Fibroblast of lung (primary cell): ENCODE measurements at places on chromosomes 11 and 22.
A peak's percentile ranks its signal among the peaks of the same experiment; 100 is the strongest.

DNA sequence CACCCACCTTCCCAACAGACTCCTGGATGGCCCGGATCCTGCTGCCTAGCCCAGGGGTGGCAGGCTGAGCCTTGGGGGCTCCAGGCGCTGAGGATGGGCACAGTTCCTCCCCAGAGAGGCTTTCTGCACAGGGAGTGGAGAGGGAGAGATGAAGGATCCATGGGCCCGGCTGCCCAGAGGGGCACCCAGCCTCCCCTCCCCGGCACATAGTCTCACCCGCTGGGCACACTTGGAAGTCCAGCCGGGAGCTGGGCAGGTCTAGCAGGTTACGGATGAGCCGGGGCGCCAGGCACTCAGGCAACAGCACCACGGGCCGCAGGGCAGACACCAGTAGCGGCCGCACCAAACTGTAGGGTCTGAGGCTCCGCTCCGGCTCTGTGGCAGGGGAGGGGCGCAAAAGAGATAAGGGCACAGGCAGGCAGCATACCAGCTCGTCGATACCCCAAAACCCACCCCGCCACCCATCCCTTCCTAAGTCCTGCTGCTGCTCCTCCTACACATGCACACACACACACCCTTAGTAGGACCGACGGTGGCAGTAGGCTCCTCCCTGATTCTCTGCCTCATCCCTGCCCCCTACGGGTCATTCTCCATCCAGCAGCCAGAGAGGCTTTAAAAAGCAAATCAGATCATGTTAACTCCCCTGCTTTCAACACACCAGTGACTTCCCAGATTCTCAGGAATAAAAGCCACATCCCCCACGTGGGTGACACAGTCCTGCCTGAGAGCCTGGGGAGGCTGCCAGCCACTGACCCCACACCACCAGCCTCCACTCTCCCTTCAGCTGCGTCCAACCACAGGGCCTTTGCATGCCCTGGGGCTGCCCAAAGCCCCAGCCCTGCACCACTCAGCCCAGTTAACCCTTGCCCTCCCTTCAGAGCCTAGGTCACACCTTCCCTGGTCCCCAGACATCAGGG, 6.5 kb upstream of the MFNG start:
- peak; percentile 48 for DNase-seq

DNA sequence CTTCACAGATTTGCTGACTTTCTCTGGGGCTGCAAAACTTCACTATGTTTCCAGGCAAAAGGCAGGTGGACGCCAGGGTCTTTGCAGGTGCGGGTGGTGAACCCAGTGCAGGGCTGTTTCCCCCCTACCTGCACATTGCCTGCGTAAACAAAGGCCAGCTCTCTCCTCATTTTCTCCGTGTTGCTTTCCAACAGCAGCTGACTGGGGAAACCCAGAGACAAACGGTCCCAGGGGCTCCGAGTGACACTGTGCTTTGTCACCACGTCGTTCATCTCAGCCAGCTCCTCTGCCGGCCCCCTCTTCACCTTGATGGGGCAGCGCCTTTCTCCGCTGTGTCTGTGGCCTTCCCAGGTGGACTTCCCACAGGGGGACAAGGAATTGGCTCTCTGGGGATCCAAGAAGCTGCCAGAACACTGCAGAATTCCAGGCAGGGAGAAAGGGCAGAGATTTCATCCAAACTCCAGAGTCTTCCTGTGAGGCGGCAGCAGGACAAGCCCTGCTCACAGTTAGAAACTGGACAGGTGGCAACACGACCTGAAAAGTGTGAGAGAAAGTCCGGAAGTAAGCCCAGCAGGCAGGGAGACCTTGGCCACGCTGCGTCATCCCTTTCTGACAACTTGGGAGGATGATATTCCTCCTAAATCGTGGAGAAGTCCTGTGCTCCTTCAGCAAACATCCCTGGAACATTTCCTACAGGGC, 1493.7 kb downstream of the TBC1D22A start:
- no peak for DNase-seq

DNA sequence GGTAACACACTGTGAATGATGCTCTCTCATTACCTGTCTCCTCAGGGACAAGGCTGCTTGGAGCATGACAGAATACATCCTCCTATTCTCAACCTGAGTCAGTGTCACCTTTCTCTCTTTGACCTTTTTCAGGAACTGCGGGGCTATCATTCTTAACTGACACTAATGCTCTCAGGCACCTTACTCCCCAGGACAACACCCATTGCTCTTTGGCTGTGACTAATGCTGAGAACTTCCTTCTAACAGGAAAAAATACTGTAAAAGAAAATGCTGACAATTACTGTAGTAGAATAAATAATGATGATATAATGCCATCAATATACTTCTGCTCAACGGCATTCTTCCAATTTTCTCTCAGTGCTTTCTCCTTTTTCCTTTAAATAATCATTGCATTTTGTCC, 2082.7 kb upstream of the RAG2 start:
- no peak for DNase-seq

GRCh38 chr11:76694664-76695063, 24.1 kb upstream of the LRRC32 start:
- peak; percentile 76 for DNase-seq

DNA sequence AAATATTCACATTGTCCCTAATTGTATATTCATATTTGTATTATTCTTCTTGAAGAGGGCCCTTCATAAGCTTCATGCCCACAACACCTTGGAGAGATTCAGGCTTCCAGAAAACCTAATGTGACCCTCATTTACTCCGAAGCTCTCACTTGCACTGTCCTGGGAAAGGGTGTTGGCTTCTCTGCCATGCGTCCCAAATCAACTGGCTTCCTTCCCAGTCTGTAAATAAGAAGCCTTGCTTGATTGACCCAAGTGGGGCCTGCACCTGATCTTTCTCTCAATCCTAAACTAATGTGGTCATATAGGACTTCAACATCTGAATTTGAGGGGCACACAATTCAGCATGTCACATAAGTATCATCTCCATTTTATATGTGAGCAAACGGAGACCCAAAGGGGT, 40.5 kb upstream of the ZBTB16 start:
- no peak for DNase-seq

DNA sequence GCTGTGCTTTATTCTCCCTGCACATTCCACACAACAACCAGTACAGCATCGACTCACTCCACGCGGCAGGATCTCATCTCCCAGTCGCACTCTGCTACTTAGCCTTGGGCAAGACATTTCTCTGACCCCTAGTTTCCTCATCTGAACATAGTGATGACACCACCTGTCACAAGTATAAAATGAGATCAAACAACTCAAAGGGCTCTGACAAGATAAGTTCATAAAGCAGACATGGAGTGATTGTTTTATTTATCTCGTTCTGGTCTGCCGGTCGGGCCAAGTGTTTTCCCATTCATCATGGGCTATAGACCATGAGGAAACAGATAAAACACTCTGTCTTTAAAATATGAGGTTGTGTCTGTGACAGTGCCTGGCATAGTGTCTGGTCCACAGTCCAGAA, 35.0 kb downstream of the DSCAML1 start:
- no peak for DNase-seq

- DNase-seq: no peak
Observed at GRCh38 chr11:3096909-3097530, 39.8 kb upstream of the CARS1 start.

DNA sequence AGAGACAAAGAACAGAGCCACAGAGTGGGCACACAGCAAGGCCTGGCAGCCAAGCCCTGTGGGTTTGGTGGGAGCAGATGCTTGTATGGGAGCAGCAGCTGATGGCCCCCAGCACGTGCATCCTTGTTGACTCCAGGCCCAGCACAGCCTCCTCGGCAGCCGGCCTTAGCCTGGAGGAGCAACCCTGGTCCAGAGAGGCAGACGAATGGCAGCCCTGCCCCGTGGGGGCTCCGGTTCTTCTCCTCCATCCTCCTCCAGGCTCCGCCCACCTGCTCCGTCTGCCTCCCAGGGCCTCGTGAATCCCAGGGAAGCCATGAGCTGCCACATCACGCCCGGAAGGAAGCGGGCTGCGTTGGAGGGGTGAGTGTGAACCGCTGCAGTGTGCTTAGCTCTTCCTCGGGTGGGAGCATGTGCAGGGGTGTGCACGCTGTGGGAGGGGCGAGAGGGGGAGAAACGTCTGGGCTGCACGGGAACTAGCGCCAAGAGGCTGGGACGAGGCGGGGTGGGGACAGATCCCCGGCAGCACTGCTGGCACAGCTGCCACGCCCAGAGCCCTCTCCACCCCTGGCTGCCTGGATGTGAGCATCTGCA, 36.3 kb upstream of the JAM3 start:
- DNase-seq: no peak

DNA sequence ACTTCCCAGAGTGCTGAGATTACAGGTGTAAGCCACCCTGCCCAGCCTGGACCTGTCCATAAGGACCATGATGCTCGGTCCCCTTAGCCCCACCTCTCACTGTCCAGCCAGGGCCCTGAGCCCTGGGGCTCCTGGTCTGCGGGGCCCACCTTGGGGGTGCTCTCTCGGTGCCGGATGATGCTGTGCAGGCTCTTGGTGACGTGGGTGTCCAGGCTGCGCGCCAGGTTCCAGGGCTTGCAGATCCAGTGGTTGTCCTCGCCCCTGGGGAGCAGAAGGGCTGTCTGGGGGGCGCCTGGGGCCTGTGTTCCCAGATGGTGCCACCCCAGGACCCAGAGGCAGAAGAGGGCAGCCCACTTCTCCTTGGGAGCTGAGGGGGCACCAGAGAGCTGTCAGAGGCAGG, 13.4 kb downstream of the TTLL12 start:
- no peak for DNase-seq

- DNase-seq: peak; percentile 73
Observed at GRCh38 chr22:37905534-37906363, at the start of gene MICALL1. Gene MICALL1, plus strand, starts transcription at chr22:37906297. Its CDS starts 126 bp downstream, at chr22:37906423.

DNA sequence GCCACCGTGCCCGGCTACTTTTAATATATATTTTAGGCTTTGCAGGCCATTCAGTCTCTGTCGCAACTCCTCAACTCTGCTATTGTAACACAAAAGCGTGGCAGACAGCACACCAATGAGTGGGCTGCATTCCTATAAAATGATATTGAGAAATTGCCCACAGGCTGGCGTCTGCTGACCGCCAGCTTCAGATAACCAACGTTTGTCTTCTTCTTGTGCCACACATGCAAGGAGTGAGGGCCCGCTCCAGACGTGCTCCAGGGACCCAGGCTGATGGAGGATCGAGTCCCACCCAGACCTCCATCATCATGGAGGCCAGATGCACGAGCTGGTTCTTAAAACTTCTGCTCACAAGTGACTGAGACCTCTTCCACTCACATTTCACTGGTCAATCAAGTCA, 35.4 kb upstream of the LINC01488 start:
- DNase-seq: no peak

GRCh38 chr11:6629892-6630631, 10.8 kb upstream of the TPP1 start:
- DNase-seq: no peak

DNA sequence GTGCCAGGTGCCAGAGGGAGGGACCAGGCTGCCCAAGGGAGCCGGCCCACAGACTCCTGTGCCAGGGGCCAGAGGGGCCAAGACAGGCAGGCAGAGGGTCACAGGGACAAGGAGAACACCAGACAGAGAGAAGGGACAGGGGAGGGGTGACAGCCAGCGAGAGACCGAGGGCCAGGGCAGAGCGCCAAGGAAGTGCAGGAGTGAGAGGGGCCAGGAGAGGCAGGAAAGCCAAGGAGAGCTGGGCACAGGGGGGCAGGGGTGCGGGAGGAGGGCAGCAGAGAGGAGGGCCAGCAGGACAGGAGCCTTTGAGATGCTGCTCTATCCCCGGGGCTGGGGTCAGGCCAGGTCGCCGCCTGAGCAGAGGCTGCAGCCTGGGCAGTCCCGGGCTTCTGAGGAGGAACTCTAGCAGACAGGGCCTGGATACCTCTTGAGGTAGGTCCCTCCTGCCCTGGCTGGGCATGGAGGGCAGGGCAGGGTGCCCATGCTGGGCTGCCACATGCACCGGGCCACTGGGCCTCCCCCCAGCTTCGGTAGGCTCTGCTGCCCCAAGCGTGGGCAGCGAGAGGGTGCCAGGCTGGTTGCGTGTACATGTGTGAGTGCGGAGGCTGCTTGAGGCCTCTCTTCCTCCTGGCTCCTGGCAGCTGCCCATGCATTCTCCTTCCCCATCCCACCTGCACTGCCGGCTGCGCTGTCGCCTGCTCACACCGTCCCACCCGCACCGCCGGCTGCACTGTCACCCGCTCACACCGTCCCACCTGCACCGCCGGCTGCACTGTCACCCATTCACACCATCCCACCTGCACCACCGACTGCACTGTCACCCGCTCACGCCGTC, 12.2 kb downstream of the LSP1 start:
- no peak for DNase-seq

DNA sequence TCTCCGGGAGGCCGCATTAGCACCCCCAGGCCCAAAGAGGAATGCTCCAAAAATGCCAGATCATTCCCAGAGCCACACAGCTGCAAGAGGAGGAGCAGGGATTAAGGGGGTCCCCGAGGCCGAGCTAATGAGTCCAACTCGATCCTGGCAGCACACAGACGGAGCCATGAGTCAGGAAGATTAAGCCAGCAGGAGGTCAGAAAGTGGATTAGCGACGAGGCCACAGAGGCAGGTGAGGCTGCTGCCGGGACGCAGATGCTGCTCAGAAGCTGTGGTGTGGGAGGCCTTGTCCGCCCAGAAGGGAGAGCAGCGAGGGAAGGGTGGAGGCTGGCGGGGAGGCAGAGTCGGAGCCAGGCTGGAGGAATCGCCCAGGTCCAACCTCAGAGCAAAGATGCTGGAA, 120.5 kb downstream of the SHANK2 start:
- no peak for DNase-seq

GRCh38 chr22:43315687-43316217, 27.4 kb downstream of the SCUBE1 start:
- no peak for DNase-seq

DNA sequence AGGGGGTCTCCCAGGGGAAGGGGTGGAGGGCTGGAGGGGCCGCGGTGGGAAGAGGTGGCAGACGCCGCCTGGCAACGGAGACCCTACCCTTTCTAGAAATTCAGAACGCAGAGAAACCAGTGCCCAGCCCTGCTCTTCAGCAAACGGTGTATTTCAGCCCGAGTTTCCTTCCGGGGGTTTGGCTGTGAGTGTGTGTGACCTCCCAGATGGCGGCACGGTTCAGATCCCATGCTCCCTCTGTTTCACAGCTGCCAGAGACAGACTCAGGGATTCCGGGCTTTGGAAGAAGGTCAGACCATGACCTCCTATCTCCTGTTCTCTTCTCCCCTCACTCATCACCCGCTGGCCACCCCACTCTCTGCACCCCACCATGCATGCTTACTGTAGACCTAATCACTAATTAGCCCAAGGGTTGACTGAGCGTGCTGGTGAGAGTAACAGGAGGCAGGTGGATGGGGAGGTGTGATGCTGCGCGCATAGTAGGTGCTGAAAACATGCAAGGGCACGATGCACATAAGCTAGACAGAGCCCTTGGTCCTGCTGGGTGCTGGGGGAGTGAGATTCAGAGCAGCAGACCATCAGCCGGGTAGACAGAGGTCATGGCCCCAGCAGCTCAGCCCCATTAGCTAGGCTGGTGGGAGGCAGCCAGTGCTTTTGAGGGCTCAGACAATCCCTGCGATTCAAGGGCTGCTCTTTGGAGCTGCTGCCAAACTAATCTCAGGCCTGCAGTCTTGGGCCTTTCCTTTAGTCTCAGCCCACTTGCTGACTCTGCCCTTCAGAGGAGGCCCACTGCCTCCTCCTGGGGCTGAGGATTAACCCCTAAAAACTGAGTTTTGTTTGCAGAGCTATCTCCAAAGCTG, 256.5 kb upstream of the CADM1 start:
- DNase-seq: peak; percentile 9

- DNase-seq: no peak
Observed at GRCh38 chr11:75024068-75024449, 35.3 kb downstream of the NEU3 start.

- peak; percentile 54 for DNase-seq
Observed at GRCh38 chr11:119195680-119196079, 10.4 kb downstream of the NHERF4 start.
